ENCODE measurements at places on chromosomes 7 and 10. TPM values are rescaled to one million over a fixed set of nuclear protein-coding genes. Genes with fewer than 3 reads are reported as not detected.

Gene CNOT4
- 6.6 TPM for total RNA-seq

Gene NHLRC2
- 4.9 TPM for total RNA-seq

Gene MYO3A
- not detected for total RNA-seq

Gene OGDHL
- total RNA-seq: 0.18 TPM

Gene EN2
- not detected for total RNA-seq

Gene CARD11
- 3.9 TPM for total RNA-seq

Gene CISD1
- 44.3 TPM for total RNA-seq

Gene C10orf105
- total RNA-seq: not detected

Gene UNCX
- total RNA-seq: not detected

Gene ARHGEF35
- 2.5 TPM for total RNA-seq

Gene ACBD7
- total RNA-seq: 3.7 TPM

Gene DGKB
- 0.89 TPM for total RNA-seq

Gene STEAP1B
- 3.2 TPM for total RNA-seq

Gene MCU
- total RNA-seq: 32.3 TPM

Gene LLCFC1
- not detected for total RNA-seq

Gene ASIC3
- not detected for total RNA-seq

Gene BLNK
- total RNA-seq: not detected

Gene LRRN3
- 4.1 TPM for total RNA-seq

All from myometrial cell (primary cell).